ENCODE measurements at places on chromosomes 7 and 10.

DNA sequence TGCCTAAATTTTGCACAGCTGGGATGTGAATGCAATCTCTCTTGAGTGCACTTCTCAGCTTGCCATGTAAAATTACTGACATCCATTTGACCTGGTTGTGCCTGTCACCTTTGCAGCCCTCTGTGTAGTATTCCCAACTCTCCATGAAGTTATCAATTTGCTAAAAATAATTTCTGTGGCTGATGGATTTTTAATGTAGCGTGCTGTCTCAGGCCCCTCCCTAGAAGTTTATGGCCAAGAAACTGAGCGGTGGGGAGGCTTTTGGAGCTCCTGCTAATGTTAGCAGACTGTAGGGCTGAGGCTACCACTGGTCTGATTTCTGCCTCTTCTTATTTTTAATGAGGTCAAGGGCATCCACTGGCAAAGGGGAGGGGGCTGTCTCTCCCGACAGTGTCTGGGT, 577.0 kb upstream of the DPP6 start:
- no peak for DNase-seq

DNA sequence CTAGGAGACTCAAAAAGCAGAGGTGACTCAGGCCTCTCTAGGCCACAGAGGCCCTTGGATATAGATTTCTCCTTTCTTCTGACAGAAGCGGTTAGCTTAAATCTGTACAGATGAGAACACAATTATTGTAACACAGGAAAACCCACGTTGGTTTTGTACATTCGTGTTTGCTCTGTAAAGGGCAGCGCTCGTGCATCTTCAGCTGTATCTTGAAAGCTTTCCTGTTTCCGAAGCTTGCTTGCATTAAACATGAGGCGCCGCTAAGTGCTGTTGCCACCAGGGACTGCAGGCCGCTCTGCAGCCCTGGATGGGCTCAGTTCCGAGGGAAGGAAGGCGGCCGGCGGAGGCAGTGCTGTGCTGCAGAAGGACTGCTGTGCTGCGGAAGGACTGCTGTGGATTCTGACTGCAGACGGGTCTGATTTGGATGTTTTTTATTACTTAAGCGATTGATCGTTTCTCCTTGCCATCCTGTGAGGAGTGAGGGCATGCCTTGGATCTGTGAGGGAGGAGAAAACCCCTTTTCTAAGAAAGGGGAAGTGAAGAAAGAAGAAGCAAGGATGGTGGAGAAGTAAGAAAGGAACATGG, 53.3 kb downstream of the FHIP2A start:
- peak; percentile 97 for DNase-seq

DNA sequence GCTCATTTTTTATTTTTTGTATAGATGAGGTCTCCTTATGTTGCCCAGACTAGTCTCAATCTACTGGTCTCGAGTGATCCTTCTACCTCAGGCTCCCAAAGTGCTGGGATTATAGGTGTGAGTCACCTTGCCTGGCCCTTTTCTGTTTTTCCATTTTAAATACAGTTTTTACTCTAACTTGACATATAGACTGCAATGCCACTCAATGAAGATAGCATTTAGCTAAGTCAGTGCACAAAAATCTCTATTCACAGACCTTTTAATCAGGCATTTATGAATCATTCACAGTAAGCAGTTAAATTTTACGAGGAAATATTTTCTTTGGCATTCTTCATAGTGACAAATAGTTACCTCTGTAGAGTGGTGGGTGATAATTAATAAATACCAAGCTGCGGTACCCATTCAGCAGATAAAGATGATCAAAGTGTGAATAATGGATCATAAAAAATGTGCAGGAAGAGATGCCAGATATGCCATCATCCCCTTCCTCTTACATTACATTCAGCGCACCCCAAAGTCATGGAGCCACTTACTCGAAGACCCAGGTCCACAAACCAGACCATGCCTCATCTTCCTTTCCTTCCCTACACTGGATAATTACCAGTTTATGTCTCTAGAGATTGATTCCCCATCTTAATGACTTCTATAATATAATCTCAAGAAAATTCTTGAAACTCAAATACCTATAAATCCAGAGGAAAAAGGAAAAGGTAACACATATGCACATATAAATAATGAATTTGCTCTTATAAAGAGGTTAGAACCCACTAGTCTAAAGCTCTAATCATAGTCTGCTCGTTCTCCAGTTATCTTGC, 56.0 kb downstream of the UBE2H start:
- no peak for DNase-seq

- DNase-seq: no peak
Observed at GRCh38 chr10:115696747-115697146, 576.3 kb downstream of the GFRA1 start.

DNA sequence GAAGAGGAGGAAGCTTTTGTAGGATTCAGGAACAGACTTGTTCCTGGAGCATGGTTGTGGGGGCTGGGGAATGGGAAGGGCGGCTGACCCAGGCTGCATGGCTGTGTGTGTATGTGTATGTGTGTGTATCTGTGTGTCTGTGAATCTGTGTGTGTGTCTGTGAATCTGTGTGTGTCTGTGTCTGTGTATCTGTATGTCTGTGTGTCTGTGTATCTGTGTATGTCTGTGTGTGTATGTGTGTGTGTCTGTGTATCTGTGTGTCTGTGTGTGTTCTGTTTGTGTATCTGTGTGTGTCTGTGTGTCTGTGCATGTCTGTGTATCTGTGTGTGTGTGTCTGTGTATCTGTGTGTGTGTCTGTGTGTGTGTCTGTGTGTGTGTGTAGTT, 6.6 kb upstream of the STX1A start:
- no peak for DNase-seq

- no peak for DNase-seq
Observed at GRCh38 chr10:131689486-131689885, 211.3 kb upstream of the PPP2R2D start.

- DNase-seq: no peak
Observed at GRCh38 chr7:44403176-44403759, 77.9 kb upstream of the CAMK2B start.

- no peak for DNase-seq
Observed at GRCh38 chr10:110058212-110058611, 50.4 kb downstream of the ADD3 start.

DNA sequence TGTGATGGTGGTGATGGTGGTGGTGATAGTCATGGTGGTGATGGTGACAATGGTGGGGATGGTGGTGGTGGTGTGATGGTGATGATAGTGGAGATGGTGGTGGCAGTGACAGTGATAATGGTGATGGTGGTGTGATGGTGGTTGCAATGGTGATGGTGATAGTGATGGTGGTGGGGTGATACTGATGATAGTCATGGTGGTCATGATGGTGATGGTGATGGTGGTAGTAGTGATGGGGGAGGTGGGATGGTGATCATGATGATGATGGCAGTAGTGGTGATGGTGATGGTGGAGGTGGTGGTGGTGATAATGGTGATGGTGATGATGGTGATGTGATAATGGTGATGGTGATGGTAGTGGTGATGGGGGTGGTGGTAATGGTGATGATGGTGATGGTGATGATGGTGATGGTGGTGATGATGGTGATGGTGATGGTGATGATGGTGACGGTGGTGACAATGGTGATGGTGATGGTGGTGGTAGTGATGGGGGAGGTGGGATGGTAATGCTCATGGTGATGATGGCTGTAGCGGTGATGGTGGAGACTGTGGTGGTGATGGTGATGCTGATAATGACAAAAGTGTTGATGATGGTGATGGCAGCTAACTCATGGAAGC, 4.7 kb upstream of the PWWP2B start:
- DNase-seq: no peak

GRCh38 chr10:17161775-17162174, 32.2 kb upstream of the CUBN start:
- DNase-seq: no peak

DNA sequence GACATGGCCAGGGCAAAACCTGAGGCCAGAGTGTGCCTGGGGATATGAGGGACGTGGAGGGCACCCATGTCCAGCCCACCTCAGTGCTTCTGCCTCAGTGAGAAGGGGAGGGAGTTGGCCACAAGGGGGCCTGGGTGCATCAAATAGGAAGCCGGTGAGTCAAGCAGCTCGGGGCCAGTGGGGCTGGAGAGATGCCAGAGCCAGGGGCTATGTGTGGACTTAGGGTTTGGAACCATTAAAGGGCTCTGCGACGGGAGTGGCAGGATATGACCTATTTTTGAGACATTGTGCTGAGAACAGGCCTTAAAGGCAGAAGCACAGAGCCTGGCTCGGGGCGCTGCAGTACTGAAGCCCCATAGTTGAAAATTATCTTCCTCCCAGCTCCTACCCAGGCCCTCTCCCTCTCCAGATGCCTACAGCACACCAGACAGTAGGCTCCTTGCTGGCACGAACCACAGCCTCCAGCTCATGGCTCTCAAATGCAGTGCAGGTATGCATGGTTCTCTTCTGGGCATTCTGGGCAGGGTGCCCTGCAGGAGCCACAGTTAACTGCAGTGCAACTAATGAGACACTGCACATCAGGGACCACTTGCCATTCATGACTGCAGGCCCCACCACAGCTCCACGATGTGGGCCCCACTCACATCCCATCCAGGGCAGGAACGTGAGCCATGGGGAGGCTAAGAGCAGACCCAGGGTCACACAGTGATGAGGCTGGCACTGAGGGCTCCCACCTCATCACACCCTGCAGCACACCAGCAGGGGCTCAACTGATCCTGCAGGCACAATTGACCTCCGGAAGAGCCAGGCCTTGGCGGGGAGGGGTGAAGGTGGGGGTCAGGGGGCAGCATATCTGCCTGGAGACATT, 7.2 kb upstream of the PGAM2 start:
- DNase-seq: peak; percentile 70

DNA sequence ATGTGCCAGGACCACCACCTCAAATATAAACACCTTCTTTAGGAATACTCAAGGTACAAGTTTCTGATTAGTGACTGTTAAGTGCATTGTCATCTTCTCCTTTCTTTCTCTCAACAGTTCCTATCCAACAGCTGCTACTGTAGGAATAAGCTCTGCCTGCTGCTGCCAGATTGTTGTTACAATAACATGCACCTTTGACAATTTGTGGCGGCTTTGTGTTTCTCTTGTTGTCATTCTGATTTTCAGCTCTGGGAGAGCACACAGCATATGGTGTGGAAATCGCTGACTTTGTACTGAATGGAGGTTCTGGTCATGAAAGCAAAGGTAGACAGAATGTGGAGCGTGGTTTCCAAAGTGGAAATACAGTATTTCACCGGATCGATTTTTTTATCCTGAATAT, 182.8 kb downstream of the SEC23IP start:
- no peak for DNase-seq

DNA sequence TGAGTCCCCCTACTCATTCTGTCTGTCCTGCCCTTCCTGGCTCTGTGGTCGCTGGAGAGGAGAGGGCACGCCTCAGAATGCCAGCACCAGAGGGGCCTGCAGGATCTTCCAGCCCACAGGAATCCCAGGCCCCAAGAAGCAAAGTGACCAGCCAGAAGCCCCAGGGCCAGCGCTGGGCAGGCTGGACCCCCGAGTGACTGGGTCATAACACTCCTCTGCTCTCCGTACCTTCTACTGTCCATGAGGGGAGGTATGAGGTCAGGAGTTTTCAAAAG, 102.6 kb upstream of the GPR26 start:
- no peak for DNase-seq

- peak; percentile 61 for DNase-seq
Observed at GRCh38 chr10:43000651-43001426, 76.0 kb upstream of the RET start.

DNA sequence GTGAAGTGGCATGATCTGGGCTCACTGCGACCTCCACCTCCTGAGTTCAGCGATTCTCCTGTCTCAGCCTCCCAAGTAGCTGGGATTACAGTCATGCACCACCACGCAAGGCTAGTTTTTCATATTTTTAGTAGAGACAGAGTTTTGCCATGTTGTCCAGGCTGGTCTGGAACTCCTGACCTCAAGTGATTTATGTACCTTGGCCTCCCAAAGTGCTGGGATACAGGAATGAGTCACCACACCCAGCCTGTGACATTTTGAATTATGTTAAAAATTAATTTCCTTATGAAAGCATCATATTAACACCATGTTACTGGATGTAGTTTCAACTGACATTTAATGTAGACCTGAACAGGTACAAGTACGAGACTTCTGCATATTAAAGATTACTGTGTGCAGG, 24.3 kb downstream of the ABCB4 start:
- no peak for DNase-seq

GRCh38 chr7:49386792-49387191, 386.6 kb upstream of the VWC2 start:
- DNase-seq: no peak

DNA sequence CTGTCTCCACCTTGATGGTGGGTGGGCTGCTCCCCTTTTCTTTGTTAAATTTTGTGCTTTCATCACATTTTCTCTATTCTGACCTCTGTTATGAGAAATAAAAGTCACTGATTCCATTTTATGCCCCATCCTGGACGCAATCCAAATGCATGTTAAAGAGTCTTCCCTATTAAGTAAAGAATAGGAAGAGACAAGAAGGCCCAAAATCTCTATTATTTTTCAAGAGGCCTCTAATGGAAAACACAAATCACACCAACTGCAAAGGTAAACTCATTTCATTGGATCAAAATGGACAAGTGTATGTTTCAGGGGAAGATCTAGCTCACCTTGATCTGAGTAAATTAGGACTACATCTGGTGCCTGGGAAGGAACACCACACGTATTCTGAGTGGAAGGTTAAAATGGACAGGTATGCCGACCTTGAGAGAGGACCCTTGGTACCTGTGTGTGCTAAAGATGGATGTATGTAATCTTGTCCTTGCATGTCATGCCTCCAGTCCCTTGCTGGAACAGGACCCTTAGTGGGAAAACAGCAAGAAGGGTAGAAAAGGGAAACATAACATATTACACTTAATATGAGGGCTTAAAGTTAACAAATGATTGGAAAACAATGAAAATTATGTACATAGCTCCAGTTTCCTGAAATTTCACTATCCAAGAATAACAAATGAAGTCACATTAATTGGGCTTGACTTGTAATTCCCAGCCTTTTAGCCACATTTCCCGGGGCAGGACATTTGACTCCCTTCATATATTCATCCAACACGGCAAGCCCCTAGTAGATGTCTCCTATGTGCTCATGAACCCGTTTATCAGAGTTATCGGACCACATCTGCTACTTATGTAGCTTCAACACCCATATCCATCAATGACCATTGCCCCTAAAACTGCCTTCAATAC, 7.6 kb downstream of the IFIT2 start:
- DNase-seq: no peak

GRCh38 chr7:113144817-113145216, 26.5 kb upstream of the SMIM30 start:
- peak; percentile 25 for DNase-seq

GRCh38 chr10:47350671-47351640, 2.8 kb downstream of the RBP3 start:
- no peak for DNase-seq

DNA sequence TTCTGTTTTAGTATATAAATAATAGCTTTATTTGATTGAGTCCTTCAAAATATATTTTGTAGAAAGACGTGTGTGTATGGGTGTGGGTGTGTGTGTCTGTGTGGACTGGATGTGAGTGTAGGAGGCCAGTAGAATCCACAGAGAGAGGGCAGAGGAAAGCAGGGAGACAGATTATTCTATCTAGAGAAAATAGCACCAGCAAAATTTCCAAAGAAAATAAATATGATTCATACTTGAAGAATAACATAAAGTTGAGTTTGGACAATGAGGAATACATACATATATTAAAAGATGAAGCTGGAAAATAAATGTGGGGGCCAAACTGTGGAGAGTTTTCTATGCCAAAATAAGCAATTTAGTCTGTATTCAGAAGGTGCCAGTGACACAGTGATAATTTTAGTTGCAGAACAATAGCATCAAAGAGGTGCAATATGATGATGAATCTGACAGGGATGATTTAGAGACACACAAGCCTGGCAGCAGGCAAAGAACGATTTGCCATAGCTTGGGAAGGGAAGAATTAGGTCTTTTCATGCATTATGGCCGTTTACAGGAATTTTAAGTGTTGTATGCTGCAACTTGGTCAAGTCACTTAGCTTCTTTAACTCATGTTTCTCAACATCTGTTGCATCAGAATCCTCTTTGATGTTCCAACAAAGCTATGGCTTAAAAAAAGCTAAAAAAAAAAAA, 121.3 kb downstream of the SEMA3A start:
- DNase-seq: no peak
